CD4-positive, alpha-beta T cell treated with Interleukin-6 at 100 ng/mL for 8 hours (primary cell): ENCODE measurements at places on chromosomes 2 and 18.

- DNase-seq, result no peak
These were observed 1018.2 kb upstream of the NXPH2 start for GRCh38 chr2:139798391-139798790.

GRCh38 chr2:38581193-38582147 lies 21.3 kb downstream of the HNRNPLL start:
- peak; percentile 79 for DNase-seq

- no peak for DNase-seq
These were observed 161.4 kb downstream of the METTL4 start for GRCh38 chr18:2409906-2410305.

DNA sequence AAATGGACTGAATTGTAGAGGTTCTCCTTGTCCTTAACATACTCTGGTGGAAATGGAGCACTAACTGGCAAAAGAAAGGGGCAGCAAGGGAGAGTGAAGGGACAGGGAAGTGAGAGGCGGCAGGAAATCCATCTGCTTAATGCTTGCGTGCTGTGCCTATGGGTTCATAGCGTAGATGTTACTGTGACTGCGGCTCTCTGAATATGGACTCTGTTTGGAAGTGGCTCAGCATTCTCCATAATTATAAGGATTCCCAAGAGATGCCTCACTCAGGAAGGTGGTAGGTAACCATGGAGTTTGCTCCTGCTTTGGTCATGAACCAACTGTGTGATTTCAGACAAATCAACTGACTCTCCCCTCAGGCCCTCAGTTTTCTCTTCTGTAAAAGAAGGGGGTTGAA lies 50.0 kb downstream of the MYO3B start:
- DNase-seq, result no peak

DNA sequence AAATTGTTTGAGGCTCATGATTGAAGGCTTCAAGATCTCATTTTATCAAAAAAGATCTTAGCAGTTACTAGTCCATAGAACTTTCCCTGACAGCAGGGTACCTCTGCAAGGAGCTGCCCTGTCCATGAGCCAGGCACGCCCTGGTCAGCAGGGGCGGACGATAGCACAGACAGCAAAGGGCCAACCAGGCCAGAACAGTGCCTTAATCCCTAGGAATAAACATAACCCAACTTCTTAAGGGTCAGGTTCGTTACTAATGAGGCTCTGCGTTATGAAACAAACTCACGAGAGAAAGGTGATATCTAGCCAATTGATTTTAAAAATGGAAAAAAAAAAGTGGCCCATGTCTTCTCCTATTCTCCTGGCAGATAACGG lies 59.2 kb downstream of the BCL2 start:
- DNase-seq, result no peak

GRCh38 chr2:86623043-86623493 lies 597 bp downstream of the RNF103 start:
- peak; percentile 17 for DNase-seq

- no peak for DNase-seq
These were observed 10.4 kb downstream of the PELI1 start for GRCh38 chr2:64133828-64134227.

GRCh38 chr2:131063501-131064283 lies 29.6 kb downstream of the FAM168B start:
- no peak for DNase-seq

DNA sequence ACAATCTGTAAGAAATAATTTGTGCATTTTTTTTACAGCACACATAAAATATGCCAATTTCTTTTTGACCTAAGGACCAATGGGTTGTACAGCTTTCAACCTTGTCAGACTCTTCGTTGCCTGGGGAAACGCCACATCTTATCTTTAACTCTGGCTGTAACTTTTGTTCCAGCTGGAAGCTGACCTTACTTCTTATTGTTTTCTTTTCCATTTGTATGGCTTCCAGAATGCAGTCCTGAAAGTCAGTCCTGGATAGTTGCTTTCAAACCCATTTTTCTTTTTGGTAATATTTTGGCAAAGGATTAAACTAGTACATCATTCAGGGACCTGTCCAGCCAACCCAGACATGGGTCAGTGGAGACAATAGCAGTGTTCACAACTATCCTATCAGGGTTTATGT lies 686.5 kb upstream of the CDH2 start:
- DNase-seq, result no peak

GRCh38 chr2:237731663-237732062 lies 66.9 kb upstream of the RBM44 start:
- DNase-seq, result peak; percentile 22
